Neural crest cell (in vitro differentiated cells): ENCODE measurements at places on chromosomes 5 and 9. TPM values are rescaled to one million over a fixed set of nuclear protein-coding genes. Genes with fewer than 3 reads are reported as not detected.

TAF11L5 gene
- total RNA-seq, result not detected in 2 replicates

DNA sequence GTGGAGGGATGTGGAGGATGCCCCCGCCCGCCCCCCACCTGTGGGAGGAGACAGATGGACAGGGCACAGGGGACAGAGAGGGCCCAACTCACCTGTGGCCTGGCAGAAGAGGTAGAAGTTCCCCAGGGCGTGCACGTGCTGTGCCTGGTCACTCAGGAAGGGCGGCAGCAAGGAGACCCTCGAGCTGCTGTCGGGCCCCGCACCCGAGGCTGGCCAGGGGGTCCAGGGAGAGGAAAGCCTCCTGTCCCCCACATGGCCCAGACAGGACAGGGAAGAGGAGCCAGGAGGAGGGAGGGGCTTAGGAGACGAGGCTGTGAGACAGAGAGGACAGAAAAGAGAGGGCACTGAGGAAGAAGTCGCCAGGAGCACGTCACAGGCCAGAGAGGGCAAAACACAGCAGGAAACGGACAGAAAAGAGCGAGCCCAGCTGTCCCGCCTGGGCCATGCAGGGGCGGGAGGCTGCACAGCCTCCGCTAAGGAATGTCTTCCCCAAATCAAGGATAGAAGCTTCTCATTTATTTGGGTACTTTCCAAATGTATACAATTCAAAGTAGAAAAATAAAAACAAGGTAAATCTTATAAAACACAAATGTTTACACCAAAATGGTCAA is 58.5 kb downstream of the SECISBP2 start:
- H3K27me3 ChIP-seq, result no peaks in the 10 kb centered on the region
- DNase-seq, result no peak
- peaks cover 4% of the 10 kb centered on the region for H3K36me3 ChIP-seq
- H3K27ac ChIP-seq, result no peak overlapping the region

- DNase-seq, result peak; percentile 1
- peak overlapping the region; percentile 95 for H3K4me3 ChIP-seq
- peak overlapping the region; percentile 71 for H3K27ac ChIP-seq
- peaks cover 26% of the 10 kb centered on the region for H3K4me1 ChIP-seq
Observed at GRCh38 chr5:144169904-144170275, 569 bp downstream of the YIPF5 start.

- H3K36me3 ChIP-seq, result no peaks in the 10 kb centered on the region
- H3K4me1 ChIP-seq, result peaks cover 9% of the 10 kb centered on the region
- DNase-seq, result no peak
- H3K4me3 ChIP-seq, result no peak overlapping the region
- H3K27ac ChIP-seq, result no peak overlapping the region
Observed at GRCh38 chr9:134602547-134603362, 38.8 kb upstream of the COL5A1 start.

DNA sequence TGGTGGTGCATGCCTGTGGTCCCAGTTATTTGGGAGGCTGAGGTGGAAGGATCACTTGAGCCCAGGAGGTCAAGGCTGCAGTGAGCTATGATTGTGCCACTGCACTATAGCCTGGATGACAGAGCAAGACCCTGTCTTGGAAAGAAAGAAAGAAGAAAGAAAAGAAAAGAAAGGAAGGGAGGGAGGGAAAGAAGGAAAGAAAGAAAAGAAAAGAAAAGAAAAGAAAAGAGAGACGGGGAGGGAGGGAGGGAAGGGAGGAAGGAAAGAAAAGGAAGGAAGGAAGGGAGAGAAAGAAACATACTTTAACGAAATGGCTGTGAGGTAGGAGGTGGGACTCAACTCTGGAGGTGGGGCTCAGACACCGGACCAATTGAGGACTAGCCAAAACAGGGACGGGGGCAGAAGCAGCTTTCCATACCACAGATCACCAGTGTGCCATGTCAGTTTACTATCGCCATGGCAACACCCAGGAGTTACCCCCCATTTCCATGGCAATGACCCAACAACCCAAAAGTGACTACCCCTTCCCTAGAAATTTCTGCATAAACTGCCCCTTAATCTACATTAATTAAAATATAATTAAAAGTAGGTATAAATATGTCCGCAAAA is 21.3 kb downstream of the PTGES start:
- H3K36me3 ChIP-seq, result no peaks in the 10 kb centered on the region
- peaks cover 4% of the 10 kb centered on the region for H3K4me1 ChIP-seq
- H3K27ac ChIP-seq, result no peak overlapping the region
- H3K27me3 ChIP-seq, result peaks cover 15% of the 10 kb centered on the region
- H3K4me3 ChIP-seq, result no peak overlapping the region
- DNase-seq, result no peak

GRCh38 chr5:129465776-129466344 is 5.8 kb downstream of the ADAMTS19 start:
- peaks cover 31% of the 10 kb centered on the region for H3K27me3 ChIP-seq
- H3K4me1 ChIP-seq, result peaks cover 7% of the 10 kb centered on the region
- DNase-seq, result no peak
- H3K4me3 ChIP-seq, result no peak overlapping the region
- no peak overlapping the region for H3K27ac ChIP-seq
- no peaks in the 10 kb centered on the region for H3K36me3 ChIP-seq
